Memory B cell (primary cell): ENCODE measurements at places on chromosomes 16 and 17.
A peak's percentile ranks its signal among the peaks of the same experiment; 100 is the strongest.

DNA sequence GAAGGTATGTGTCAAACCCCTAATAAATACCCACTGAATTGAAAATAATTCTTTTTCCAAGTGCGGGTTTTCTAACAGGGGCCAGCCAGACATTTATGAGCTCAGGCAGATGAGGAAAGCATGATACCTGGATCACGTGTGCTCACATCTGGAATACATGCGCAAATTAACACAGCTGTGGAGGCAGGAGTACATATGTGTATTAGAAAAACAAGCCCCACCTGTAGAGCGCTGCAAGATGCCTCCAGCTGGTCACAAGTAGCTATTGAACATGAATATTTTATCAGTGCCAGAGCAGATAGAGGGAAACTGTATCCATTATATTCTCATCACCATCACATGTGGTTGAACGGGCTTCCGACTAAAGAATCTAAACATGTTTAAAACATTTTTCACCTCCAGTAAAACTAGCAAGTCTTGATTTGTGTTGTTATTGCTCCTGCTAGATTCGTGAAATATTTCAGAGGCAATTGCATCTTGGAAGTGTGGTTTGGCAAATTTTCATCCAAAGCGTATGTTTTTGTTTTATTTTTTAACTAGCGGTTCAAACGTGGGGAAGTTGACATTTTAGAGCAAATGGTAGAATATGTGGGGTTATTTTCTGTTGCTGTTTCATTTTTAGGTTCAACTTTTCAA, 482.8 kb downstream of the CDH13 start:
- no peak for DNase-seq

- DNase-seq: no peak
These were observed 230.5 kb upstream of the CACNG5 start for GRCh38 chr17:66604376-66604775.

- DNase-seq: peak; percentile 56
These were observed at the start of gene FBXO47 for GRCh38 chr17:38967290-38967738. FBXO47 (minus strand) TSS chr17:38967403; CDS start chr17:38963025, 4,378 bp downstream.

- DNase-seq: no peak
These were observed 10.8 kb downstream of the ARL2BP start for GRCh38 chr16:57255686-57256415.
